ENCODE measurements at places on chromosomes 6 and 20.

- no peak for DNase-seq
These were observed 113.9 kb upstream of the STMND1 start for GRCh38 chr6:16987996-16988395.

GRCh38 chr20:44137266-44137801 lies 49.7 kb downstream of the JPH2 start:
- DNase-seq: peak; percentile 31

- DNase-seq: no peak
These were observed 9.8 kb upstream of the DEF6 start for GRCh38 chr6:35287671-35288396.

- DNase-seq: no peak
These were observed 29.2 kb downstream of the CDH22 start for GRCh38 chr20:46279103-46279502.

DNA sequence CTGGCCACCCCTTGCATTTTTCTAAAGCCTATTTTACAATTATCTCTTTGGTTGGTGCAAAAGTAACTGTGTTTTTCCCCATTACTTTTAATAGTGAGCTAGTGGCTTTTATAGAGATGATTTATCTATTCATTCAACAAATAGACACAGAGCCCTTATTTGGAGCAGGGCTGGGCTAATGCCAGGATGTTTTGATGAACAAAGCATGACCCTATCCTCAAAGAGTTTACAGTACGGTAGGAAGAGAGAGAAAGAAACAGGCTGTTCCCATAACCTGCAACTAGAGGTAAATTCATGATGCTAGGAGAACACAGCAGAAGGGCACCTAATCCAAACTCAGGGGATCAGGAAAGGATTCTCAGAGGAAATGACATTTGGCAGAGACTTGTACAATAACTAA lies 37.3 kb upstream of the UST start:
- DNase-seq: no peak

DNA sequence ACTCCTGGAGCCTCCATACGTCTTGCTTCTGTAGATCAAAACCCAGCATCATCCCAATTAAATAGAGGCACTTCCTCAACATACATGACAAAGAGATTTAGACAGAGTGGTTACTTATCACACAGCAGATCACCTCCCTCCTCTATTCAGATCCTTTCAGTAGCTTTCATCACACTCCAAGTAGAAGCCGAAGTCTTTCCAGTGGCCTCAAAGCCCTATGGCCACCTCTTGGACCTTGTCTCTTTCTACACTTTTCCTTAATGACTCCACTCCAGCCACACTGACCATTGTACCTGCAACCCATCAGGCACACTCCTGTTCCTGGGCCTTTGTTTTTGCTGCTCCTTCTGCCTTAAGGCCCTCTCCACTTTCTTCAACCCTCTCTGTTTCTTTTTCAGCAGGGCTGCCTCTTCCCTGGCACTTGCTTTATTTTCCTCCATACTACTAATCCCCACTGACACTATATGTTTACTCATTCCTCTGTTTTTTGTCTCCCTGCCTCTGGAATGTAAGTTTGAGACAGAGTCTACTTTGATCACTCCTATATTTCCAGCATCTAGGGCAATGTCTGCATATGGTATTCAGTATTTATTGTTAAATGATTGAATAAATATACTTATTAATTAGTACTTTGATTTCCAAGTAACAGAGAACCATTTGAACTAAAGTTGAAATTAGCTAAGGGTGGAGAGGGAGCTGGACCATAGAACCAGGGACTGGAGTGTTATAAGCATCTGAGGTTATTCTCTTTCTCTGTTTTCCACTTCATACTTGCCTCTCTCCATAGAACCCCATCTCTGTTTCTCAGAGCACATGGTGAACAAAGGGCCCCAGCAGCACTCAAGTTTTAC lies 43.4 kb upstream of the TRAM2 start:
- no peak for DNase-seq

DNA sequence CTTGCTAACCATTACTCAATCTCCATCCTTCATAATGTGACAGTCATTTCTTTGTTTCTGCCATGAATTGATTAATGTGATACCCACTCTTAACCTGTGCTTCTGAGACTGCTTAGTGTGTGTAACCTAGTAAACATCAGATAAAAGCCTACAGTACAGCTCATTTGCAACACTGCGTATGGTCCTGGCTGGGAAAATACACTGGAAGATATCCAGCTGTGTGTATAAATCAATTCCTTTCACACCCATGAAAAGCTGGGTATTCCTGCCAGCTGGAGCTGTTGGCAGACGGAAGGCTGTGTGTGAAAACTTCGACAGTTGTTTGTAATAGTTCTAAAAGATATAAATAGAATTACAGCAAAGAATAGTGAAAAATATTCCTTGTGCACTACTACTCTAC lies 509.2 kb downstream of the FRK start:
- DNase-seq: no peak
